ENCODE measurements at places on chromosomes 12 and 14.
A peak's percentile ranks its signal among the peaks of the same experiment; 100 is the strongest.

- no peak for DNase-seq
Observed at GRCh38 chr12:71566655-71567054, 97.0 kb downstream of the ZFC3H1 start.

- peak; percentile 75 for DNase-seq
Observed at GRCh38 chr14:24911324-24912109, 138.4 kb downstream of the STXBP6 start.

DNA sequence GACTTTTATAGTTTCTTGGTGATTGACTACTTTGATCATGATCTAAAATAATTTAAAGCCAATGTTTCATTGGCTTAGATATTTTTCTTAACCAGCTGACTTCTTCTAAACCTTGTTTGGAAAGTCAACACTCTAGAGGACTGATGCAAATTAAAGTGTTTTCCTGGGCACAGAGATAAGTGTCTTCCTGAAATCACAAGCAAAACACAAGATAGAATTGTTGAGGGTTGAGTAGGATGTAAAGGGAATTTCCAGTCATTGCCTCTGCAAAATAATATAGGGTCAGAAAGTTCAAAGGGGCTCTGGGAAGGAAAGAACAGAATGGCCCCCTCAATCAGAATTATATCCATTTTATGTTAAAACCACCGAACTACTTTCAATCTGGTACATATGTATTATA, 156.3 kb upstream of the LRIG3 start:
- no peak for DNase-seq

GRCh38 chr12:81797100-81797499, 38.0 kb upstream of the PPFIA2 start:
- no peak for DNase-seq

GRCh38 chr14:96197969-96198368, 6.7 kb upstream of the BDKRB2 start:
- no peak for DNase-seq

- peak; percentile 96 for DNase-seq
Observed at GRCh38 chr12:47812797-47813510, 6.7 kb downstream of the HDAC7 start.

DNA sequence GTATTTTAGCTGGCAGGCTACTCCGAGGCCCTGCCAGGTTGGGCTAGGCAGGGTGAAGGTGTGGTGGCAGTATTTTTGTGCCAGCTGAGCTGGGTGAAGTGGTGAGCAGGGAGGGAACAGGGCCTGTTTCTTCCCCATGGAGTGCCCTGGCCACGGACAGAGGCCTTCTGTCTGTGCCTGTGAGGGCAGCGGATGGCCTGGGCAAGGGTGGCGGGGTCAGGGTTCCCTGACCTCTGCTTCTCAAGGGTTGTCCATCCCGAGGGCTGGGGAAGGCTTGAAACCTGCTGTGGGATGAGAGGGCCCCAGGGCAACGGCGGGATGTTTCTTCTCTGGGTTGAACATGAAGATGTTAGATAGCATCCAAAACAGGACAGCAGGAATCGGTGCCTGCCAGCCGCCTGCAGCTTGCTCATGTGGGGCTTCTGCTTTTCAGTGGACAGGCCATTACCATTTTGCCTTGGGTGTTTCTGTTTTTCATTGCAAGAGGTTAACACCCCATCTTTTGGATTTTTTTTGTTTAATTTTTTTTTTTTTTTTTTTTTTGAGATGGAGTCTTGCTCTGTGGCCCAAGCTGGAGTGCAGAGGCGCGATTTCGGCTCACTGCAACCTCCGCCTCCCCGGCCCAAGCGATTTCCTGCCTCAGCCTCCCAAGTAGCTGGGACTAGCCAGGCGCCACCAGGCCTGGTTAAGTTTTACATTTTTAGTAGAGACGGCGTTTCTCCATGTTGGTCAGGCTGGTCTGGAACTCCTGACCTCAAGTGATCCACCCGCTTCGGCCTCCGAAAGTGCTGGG, 3.3 kb downstream of the MTA1 start:
- DNase-seq = no peak

GRCh38 chr12:65411171-65411570, 132.7 kb downstream of the MSRB3 start:
- no peak for DNase-seq

DNA sequence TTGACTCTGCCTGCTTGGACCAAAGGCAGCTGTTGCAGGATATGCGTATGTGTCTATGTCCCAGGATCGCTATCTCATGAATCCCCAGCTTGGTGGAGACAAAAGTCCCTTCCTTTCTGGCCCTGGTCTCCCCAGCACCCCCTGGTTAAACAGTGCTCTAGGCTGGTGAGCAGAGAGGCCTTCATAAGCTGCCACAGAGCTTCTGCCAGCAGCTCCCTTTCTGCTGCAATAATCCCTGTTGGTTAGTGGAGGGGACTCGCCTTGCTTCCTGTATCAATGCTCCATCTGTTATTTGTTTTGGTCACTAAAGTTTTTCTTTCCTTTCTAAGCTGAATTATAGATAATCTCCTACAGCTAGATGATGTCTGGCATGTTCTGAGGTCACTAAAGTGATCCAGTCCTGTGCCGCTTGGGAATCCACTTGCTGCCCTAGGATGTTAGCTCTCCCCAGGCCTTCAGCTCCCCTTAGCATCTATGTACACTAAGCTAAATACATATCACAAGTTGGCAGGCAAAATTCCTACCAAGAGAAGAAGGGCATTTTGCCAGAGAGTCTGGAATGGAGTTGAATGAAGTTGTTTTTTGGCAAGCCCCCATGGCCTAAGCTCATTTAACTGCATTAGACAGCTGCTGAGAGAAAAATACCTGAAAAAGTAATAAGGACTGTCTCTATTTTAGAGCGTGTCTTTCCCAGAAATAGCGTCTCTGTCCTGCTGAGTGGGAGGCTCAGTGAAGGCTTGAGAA, 47.8 kb downstream of the RDH12 start:
- no peak for DNase-seq

- no peak for DNase-seq
Observed at GRCh38 chr14:76077340-76077739, 74.4 kb upstream of the GPATCH2L start.

DNA sequence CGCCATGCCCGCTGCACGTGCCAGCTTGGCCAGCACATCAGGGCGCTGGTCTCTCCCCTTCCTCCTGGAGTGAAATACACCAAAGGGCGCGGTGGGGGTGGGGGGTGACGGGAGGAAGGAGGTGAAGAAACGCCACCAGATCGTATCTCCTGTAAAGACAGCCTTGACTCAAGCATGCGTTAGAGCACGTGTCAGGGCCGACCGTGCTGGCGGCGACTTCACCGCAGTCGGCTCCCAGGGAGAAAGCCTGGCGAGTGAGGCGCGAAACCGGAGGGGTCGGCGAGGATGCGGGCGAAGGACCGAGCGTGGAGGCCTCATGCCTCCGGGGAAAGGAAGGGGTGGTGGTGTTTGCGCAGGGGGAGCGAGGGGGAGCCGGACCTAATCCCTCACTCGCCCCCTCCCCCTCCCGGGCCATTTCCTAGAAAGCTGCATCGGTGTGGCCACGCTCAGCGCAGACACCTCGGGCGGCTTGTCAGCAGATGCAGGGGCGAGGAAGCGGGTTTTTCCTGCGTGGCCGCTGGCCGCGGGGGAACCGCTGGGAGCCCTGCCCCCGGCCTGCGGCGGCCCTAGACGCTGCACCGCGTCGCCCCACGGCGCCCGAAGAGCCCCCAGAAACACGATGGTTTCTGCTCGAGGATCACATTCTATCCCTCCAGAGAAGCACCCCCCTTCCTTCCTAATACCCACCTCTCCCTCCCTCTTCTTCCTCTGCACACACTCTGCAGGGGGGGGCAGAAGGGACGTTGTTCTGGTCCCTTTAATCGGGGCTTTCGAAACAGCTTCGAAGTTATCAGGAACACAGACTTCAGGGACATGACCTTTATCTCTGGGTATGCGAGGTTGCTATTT, 914 bp upstream of the CCND2 start:
- peak; percentile 55 for DNase-seq

DNA sequence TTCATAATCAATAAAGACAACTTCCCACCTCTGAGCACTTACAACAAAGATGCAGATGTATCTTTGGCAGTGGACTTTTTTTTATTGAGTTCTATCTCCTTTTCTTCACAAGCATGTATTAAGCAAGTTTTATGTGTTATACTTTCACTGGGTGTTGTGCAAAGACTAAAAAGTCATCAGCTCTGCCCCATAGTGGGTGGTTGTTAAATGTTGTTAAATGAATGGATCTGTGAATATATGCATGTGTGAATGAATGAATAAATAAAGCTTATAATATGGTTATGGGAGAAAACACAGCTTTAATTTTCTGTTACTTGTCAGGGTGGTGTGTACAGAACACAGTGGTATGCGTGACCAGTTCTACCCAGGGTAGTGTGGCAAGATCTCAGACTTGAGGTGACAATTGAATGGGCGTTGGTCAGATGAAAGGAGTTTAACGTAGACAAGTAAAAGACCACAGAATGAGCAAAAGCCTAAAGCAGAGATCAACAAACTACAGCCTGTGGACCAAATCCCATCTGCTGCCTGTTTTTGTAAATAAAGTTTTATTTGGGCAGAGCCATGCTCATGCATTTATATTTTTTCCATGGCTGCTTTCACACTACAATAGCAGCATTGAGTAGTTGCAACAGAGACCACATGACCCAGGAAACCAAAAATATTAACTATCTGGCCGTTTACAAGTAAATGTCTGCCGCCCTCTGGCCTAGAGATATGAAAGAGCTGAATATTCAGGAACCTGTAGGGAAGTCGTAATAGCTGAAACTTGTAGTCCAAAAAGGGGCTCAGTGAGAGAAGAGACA, 207.4 kb upstream of the EEA1 start:
- no peak for DNase-seq

GRCh38 chr12:128318341-128318740, 51.4 kb downstream of the TMEM132C start:
- DNase-seq = no peak

DNA sequence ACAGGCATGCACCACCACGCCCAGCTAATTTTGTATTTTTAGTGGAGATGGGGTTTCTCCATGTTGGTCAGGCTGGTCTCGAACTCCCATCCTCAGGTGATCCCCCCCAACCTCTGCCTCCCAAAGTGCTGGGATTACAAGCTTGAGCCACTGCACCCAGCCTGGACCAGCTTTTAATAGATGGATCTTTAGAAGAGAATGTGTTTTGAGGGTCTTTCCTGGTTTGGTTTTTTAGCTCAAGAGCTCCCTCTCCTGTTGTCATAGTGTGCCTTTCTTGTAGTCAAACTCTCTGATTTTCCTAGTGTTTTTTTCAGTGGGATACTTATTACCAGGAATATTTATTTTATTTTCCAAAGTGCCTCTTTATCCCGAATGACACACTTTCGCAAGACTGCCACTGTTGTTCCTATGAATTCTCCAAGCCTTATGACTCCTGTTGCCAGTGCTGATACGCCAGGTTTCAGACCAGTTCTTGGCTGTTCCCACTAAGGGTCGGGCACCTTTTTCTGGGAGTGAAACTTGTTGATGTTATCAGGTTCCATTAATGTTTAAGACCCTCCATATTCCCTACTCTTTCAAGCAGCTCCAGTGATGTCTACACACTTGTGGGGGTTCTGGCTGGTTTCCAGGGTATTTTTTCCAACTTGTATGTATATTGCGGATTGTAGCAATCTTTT, 31.5 kb upstream of the LIMA1 start:
- DNase-seq = peak; percentile 76

- no peak for DNase-seq
Observed at GRCh38 chr12:26455936-26456574, 260.7 kb downstream of the SSPN start.

- DNase-seq = no peak
Observed at GRCh38 chr12:41983394-41983793, 161.3 kb downstream of the GXYLT1 start.

DNA sequence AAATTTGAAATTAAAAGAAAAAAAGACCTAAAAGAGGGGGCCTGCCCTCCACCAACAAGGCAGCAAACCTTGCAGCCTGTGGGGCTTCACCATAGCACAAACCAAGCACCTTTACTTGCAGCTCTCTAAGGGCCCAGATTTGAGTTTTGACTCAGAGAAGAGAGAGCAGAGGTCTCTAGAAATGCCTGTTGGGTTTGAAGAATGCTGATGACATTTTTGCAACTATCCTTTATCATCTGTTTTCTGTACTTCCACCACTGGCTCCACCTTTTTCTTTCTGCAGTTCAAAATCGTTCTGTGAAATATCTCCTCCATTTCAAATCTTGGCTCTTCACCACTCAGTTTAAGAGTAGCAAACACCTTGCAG, 83.8 kb upstream of the HMGA2 start:
- DNase-seq = peak; percentile 33

DNA sequence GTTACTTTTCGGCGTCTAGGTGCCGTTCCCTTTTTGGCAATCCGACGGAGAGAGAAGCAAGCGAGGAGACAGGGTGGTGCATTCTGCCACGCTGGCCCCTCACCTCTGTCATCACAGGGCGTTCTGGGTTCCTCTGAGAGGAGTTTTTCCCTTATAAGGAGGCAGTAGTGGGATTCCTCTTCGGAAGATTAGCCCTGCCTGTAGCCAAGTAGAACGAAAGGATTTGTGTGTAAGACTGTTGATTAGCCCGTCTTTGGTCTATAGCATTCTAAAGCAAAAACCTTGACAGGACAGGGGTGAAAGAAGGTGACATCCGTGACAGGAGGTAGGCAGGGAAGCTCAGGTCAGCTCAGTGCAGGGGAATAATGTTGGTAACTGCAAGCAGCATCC, 9.1 kb upstream of the NEMF start:
- DNase-seq = peak; percentile 62

GRCh38 chr14:105884808-105885281, 358.5 kb downstream of the TMEM121 start:
- no peak for DNase-seq

- peak; percentile 89 for DNase-seq
Observed at GRCh38 chr14:25006961-25007795, 42.8 kb downstream of the STXBP6 start.

DNA sequence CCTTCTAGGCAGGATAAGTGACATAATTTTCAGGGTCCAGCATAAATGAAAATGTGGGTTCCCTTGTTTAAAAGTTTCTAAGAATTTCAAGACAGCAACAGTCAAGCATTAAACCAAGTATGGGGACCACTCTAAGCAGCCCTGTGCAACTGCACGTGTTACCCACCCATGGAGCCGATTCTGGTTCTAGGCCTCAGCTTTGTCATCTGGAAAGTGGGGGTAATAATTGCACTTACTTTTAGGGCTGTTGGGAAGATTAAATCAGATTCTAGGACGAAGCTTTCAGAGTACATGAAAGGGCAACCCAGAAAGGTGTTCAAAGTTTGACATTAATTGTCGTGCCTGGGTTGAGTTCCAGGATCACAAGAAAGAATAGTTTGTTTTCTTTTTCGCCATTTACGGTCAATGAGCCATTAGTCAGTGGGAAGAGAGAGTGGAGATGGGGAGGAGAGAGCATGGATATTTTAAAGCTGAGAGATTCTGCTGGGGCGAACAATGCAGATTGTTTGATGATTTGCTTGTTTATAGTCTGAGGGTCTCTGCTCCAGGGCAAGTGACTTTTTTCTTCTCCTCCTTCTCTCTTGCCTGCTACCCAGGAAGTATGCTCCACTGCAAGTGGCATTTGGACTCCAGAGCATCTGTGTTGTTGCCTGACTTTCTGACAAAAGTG, 10.7 kb upstream of the PPFIBP1 start:
- DNase-seq = peak; percentile 30

GRCh38 chr12:58592475-58593207, 327.7 kb downstream of the LRIG3 start:
- DNase-seq = no peak

DNA sequence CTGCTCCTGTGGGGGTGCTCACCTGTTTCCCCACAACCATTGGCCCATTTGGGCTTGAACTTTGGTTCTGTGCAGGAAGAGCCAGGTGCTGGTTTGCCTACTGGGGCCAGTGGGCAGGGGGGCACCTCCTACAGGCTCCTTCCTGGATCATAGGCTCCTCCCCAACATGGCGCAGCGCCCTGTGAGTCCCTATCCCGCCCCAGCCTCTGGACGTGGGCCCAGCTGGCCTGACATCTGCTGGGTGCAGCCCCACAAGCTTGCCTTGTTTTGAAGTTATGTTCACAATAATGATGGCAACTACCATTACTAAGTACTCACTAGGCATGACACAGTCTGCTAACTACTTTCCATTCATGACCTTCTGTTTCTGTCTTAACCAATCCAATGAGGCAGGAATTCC, 147.8 kb downstream of the RBM19 start:
- DNase-seq = no peak

Data from foreskin fibroblast (primary cell).